ENCODE measurements at places on chromosomes 16 and 17.

GRCh38 chr17:72510351-72511016 lies 389.7 kb downstream of the SOX9 start:
- no peak overlapping the region for H3K4me3 ChIP-seq
- H3K4me1 ChIP-seq = no peaks in the 10 kb centered on the region
- no peaks in the 10 kb centered on the region for H3K36me3 ChIP-seq
- DNase-seq = no peak
- H3K27ac ChIP-seq = no peak overlapping the region
- H3K27me3 ChIP-seq = peaks cover 2% of the 10 kb centered on the region

GRCh38 chr17:72915625-72916081 lies 176.8 kb downstream of the SLC39A11 start:
- H3K4me3 ChIP-seq = no peak overlapping the region
- no peak for DNase-seq
- H3K27me3 ChIP-seq = no peaks in the 10 kb centered on the region
- peaks cover 2% of the 10 kb centered on the region for H3K4me1 ChIP-seq
- peaks cover 16% of the 10 kb centered on the region for H3K36me3 ChIP-seq

GRCh38 chr16:12405089-12405488 lies 398.6 kb downstream of the CPPED1 start:
- H3K36me3 ChIP-seq = peaks cover 43% of the 10 kb centered on the region
- H3K4me1 ChIP-seq = no peaks in the 10 kb centered on the region
- H3K4me3 ChIP-seq = no peak overlapping the region

- no peak for DNase-seq
- no peak overlapping the region for H3K4me3 ChIP-seq
- no peak overlapping the region for H3K27ac ChIP-seq
- H3K36me3 ChIP-seq = no peaks in the 10 kb centered on the region
- H3K4me1 ChIP-seq = peaks cover 5% of the 10 kb centered on the region
These were observed 15.8 kb upstream of the ITGB3 start for GRCh38 chr17:47237841-47238240.

GRCh38 chr16:13928646-13929045 lies 8.7 kb downstream of the ERCC4 start:
- no peak overlapping the region for H3K27ac ChIP-seq
- no peak for DNase-seq
- H3K4me1 ChIP-seq = peaks cover 5% of the 10 kb centered on the region
- H3K4me3 ChIP-seq = no peak overlapping the region
- no peaks in the 10 kb centered on the region for H3K27me3 ChIP-seq

All from naive thymus-derived CD8-positive, alpha-beta T cell (primary cell).